ENCODE measurements at places on chromosomes 12 and 14.

DNA sequence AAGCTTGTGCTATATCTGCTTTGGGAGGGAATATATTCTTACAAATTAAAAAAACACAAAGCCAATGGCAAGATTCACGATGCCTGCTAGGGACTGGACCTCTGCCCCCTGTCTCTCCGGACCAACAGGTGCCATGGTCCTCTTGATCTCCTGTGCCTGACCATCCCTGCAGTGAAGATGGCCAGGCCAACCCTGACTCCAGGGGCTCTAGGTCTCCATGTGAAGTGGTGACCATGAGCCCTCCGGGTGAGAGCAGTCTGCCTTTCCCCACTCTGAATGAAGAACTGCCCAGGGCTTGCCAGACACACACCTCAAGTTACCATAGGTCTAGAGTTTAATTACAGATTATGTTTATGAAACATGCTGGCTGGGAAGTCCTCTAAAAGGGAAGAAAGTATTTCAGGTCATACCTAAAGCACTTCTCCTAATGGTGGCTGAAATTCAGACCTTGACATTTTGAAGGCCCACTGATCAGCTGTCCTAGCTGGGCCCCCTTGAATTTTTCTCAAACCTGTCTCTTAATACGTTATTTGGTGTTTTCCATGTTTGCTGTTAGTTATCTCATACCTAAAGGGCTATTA is 1.4 kb downstream of the ARHGDIB start:
- no peak for DNase-seq

DNA sequence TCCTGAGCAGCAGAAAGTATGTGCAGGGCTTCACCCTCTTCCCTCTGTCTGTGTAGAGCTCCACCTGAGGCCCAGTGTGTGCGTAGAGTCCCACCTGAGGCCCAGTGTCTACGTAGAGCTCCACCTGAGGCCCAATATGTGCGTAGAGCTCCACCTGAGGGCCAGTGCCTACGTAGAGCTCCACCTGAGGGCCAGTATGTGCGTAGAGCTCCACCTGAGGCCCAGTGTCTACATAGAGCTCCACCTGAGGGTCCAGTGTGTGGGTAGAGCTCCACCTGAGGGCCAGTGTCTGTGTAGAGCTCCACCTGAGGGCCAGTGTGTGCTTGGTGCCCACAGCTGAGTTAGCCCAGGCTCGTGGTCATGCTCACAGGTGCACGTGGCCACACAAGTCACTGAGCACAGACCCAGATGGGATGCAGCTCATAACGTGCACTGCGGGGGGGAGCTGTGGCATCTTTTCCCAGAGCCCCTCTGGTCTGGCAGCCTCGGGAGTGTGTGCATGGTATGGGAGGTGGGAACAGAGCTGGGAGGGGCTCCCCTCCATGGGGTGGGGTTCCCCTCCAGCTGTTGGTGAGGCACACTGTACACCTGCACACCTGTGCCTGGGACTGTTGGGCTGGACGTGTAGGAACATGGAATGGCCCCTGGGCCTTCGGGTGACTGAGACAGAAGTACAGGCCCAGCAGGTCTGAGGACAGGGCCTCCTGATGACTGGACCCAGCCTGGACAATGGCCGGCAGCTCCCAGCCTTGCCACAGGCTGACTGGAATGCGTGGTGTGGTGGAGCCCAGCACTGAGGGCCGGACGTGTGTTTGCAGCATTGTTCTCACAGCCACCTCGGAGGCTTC is 20.1 kb downstream of the PACS2 start:
- peak; percentile 32 for DNase-seq

GRCh38 chr14:59306775-59307174 is 118.3 kb downstream of the DAAM1 start:
- DNase-seq, result no peak

- no peak for DNase-seq
These were observed 986 bp downstream of the TSSK4 start for GRCh38 chr14:24206260-24207103.

DNA sequence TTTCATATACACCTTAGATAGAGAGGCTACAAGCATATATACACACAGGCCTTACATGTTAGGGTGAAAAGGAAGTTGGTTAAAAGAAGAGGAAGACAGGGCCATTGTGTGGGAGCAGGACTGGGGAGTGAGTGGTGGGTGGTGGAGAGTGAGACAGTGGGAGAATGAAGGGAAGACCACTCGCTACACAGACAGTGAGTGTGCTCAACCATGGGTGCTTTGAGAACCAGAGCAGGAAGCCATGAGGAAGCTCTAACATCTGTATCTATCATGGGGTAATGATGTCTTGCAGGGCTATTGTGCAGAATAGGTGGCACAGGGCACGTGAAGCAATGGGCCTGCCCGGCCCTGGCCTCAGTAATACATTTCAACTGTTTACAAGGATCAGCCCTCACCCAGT is 11.4 kb upstream of the KRT74 start:
- no peak for DNase-seq

DNA sequence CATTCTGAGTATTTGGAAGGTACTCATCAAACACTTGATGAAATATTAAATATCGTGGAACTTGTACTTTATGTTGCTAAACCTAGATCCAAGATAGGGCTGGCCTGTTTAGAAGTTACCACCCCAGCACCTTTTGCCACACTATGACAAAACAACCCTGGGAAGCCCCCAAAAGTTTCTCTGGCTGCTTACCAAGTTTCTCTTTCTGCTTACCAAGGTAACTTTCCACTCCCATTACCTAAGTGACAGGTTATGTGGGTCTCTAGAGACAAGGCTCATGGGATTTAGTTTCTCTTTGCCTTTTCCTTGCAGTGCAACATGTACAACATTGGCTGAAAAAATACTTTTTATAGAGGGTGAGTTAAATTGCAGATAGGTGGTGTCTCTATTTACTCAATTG is 28.9 kb upstream of the PPM1A start:
- no peak for DNase-seq

DNA sequence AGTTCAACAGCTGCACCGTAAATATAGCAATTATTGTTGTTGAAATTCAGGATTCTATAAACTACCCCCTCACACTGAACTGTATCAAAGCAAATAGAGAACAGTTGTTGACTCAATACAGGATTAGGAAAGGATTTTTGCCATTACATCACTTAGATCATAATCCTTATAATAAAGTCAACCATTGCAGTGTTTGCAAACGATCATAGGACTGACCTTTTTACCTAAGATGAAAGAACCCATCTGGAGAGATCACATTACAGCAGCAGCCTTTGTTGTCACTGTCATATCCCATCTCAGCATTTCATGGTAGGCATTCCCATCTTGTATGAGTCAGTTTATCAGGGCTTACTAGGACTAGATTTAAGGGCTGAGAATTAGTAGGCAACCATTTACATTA is 96.1 kb downstream of the IPO8 start:
- peak; percentile 61 for DNase-seq

DNA sequence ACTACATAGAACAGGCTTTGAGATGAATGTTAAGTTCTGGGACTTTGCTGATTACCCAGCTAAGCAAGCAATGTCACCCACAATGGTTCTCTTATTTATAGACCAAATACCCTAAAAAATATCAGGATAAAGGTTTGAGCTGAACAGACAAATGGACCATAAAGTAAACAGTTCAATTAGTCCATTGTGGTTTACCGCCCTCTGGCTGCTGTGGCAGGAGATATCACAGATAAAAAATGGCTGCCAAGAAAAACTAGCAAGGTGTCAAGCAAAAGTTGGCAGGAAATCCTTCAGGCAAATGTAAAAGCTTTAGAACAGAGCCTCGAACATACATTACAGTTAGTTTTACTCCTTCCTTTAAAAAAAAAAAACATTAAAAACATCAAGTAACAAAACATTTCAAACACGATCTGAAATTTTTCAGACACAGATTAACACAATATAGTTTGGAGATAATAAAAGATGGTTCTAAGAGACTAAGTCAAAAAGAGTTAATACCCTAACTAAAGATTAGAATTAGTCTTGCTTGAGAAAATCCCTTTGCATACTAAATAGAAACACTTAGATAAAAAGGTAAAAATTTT is 41.3 kb downstream of the MED13L start:
- no peak for DNase-seq

DNA sequence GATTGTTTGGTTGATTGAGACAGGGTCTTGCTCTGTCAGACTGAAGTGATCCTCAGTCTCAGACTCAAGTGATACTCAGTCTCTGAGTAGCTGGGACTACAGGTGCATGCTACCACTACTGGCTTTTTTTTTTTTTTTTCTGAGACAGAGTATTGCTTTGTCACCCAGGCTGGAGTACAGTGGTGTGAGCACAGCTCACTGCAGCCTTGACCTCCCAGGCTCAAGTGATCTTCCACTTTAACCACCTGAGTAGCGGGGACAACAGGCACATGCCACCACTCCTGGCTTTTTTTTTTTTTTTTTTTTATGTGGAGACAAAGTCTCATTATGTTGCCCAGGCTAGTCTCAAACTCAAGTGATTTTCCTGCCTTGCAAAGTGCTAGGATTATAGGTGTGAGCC is 31.8 kb downstream of the CPSF2 start:
- DNase-seq, result no peak

- no peak for DNase-seq
These were observed 2.7 kb upstream of the KLC1 start for GRCh38 chr14:103626146-103626850.

DNA sequence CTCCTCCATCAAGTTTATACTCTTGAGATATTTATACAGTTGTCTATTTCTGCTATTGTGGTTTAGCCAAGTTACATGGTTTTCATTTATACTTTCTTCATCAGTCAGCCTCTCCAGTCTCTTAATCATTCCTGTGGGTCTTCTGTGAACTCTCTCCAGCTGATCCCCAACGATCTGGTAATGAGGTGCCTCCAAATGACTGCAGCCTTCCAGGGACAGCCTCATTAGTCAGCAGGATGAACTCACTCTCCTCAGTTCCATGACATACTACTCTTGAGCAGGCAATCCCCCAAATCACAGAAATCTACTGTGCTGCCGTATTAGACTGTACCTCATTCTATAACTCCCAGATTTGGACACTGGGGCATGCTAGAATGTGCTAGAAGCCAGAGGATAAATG is 15.3 kb downstream of the AREL1 start:
- no peak for DNase-seq

GRCh38 chr14:82766123-82766522 is 1232.5 kb upstream of the SEL1L start:
- DNase-seq, result no peak

GRCh38 chr12:41122894-41123293 is 65.2 kb upstream of the PDZRN4 start:
- DNase-seq, result no peak

- DNase-seq, result no peak
These were observed 131.2 kb downstream of the SCARB1 start for GRCh38 chr12:124732275-124733075.

DNA sequence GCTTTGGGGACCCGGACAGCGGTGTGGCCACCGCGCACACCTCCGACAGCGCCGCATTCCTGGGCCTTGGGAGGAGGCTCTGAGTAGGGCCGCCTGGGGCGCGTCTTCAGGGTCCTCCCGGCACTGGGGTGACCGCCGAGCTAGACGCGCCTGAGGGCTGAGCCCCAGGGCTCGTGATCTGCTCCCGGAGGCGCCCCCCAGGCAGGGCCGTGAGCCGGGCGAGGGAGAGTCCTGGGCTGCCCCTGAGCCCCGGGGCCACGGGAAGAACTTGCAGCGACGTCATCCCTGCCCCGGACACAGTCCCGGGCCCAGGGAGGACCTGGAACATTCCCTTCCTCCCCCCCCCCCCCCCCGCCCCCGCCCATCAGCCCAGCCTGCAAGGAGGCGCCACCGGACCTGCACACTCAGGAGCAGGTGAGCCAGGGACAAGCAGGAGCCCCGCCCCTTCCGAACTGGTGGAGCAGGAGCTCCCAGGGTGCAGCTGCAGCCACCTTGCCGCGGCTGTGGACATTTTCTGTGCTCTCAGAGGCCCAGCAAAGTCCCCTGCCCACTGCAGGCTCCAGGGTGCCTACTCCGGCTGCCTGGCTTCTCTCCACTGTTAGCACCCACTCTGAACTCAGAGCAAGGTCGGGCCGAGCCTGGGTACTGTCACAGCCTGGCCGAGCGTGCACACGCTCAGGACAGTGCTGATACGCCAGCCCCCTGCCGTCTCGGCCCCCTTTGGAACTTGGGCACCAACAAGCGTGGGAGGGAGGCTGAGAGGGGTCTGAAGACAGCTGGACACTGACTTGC is 50.7 kb downstream of the A2M start:
- DNase-seq, result peak; percentile 95

DNA sequence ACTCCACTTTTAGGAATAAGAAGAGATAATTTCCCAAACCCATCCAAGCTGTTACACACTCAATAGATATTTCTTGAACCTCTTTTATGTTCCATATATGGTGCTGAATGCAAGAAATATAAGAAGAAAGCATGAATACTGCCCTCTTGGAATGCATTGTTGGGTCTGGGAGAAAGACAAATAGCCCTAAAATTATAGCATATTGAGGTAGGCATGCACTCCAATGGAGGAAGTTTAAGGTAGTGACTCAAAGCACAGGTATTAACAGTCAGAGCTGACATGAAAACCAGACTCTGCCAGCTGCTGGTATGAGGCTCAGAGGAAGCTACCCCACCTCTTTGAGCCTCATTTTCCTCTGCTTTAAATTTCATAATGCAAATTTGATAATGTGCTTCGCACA is 261.3 kb upstream of the NOS1 start:
- DNase-seq, result no peak

- DNase-seq, result peak; percentile 78
These were observed 2.8 kb downstream of the PIANP start for GRCh38 chr12:6697584-6698351.

- peak; percentile 14 for DNase-seq
These were observed 94.0 kb downstream of the NTF3 start for GRCh38 chr12:5525783-5526367.

DNA sequence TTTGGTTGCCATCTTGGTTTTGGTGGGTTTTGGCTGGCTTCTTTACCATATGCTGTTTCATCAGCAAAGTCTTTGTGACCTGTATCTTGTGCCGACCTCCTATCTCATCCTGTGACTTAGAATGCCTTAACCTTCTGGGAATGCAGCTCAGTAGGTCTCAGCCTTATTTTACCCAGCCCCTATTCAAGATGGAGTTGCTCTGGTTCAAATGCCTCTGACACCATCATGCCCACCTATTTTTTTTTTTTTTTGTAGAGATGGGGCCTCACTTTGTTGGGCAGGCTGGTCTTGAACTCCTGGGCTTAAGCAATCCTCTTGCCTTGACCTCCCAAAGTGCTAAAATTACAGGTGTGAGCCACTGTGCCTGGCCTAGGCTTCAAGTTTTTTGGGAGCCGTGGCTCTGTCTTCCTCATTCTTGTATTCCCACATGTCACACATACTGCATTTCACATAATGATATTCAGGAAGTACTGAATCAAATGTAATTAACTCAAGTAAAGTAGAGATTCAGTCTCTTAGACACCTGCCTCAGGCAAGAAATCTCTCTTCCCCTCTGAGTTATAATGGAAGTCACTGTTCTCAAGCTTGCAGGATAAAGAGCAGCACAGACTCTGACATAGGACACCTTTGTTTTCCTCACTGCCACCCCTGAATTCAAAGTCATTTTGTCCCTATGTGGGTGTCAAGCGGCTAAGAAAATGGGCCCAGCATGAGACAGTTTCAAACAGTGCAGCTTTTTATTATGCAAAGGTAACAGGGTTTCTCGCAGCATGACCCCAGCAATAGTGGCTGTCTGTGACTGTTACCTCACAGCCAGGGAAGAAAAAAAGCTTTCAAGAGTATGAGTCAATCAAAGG is 159.0 kb downstream of the PTPN11 start:
- no peak for DNase-seq

Measured in Caco-2 (cell line).